ENCODE measurements at places on chromosomes 3 and 15.

DNA sequence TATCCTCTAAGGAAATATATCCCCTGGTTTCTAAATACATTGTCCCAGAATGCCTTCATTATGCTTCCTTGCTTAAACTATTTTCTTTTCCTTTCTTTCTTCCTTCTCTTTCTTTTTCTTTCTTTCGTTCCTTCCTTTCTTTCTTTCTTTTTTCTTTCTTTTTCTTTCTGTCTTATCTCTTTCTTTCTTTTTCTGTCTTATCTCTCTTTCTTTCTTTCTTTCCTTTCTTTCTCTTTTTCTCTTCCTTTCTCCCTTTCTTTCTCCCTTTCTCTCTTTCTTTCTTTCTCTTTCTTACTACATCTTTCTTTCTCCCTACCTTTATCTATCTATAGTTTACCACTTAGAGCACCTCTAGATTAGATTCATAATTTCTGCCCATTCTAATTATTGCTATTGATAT is 552.1 kb downstream of the PYDC2 start:
- DNase-seq = no peak

DNA sequence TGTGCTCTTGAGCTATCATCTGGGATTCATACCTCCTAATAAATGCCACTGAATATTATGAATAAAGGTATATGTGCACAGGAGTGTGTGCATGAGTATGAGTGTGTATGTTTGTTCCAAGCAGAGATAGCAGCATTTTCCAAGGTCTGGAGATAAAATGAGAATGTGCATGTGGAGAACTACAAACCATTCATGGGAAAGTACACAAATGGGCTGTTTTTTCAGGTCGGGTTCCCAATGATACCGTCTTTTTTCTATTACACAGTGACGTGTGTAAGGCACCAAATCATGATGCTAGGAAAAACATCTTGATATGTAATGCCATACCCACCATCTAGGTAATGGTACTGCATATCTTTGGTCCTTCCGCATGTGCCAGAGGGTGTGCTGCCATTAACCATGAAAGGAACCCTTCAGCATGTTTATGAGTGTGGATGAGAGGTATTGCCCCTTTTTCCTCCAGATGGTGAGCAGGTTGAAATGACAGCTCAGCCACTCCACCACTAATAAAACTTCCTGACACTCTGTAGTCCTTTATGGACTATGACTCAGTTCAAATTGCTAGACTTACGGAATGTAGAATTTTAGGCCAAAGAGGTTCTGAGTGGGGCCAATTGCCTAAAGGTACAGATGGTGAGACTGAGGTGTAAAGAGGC is 36.4 kb upstream of the COPB2 start:
- DNase-seq = no peak

DNA sequence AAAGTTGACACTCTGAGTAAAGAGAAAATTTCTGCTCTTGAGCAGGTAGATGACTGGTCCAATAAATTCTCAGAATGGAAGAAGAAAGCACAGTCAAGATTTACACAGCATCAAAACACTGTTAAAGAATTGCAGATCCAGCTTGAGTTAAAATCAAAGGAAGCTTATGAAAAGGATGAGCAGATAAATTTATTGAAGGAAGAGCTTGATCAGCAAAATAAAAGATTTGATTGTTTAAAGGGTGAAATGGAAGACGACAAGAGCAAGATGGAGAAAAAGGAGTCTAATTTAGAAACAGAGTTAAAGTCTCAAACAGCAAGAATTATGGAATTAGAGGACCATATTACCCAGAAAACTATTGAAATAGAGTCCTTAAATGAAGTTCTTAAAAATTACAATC is 151.8 kb upstream of the LRRFIP2 start:
- no peak for DNase-seq

GRCh38 chr3:9178697-9179096 is 70.7 kb downstream of the SRGAP3 start:
- DNase-seq = no peak

DNA sequence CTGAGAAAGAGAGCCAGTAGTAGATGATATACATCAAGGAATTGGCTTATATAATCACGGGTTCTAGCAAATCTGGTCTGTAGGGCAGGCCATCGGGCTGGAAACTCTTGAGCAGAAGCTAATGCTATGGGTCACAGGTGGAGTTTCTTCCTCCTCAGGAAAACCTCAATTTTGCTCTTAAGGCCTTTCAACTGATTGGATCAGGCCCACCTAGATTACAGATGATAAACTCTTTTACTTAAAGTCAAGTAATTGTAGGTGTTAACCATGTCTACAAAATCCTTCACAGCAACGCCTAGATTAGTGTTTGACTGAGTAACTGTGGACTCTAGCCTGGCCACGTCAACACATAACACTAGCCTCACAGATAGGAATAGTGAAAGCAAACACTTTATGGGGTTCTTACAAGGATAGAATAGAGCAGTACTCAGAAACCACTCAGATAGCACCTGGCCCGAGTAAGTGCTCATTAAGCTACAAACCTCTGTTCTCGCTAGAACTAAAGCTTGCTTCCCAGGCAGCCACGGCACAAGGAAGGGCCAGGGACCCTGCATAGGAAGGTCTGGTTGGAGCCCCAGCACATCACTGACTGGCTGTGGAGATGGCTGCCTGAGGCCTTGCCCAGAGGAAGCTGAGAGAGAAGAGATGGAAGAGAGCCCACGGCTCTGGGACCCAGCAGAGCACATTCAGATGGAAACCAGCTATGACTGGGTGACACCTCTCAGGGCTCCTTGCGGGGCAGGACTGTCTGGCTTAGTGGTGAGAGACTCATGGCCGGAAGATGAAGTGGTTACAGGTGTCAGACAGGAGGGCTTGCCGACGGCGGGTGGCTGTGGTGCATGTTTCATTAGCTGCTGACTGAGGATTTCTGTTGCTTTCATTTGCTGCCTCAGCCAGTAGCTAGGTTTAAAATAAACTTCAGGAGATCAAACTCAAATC is 202.5 kb upstream of the TLE3 start:
- DNase-seq = no peak

- DNase-seq = no peak
Measured at GRCh38 chr15:48515500-48515899, 130.0 kb downstream of the FBN1 start.

DNA sequence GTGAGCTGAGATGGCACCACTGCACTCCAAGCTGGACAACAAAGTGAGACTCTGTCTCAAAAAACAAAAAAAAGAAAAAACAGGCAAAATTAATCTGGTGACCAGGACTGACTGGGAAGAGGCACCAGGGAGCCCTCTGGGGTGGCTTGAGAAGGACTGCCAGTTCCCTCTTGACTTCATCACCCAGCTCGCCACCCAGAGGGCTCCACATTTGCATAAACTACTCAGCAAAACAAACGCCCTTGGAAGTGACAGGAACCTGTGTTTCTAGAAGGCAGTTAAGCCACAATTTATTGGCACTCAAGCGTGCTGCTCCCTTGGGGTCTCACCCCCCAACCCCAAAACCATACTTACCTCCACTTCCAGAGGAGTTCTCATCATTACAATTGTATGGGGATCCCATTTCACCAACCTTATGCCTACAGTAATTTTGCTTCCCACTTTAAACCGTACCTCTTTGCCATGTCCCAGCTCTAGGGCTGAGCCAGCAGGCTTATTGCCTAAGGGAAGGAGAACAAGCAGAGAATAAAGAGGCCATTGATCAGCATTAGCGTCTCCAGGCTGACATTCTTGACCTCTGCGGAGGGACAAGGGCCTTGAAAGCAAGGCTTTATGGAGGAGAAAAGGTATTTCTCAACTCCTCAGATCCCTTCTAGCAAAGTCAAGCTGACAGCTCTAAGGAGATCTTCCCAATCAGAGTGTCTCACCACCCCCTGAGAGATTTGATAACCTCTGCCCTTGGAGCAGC is 357.4 kb downstream of the SHQ1 start:
- DNase-seq = no peak

GRCh38 chr3:40470701-40471100 is 6.2 kb upstream of the ZNF619 start:
- no peak for DNase-seq

- DNase-seq = no peak
Measured at GRCh38 chr3:10334459-10334858, 13.5 kb upstream of the SEC13 start.

GRCh38 chr15:60326824-60327654 is 70.7 kb downstream of the ANXA2 start:
- peak; percentile 42 for DNase-seq

- no peak for DNase-seq
Measured at GRCh38 chr3:4491855-4492207, 1.3 kb upstream of the ITPR1 start.

GRCh38 chr3:80263260-80263659 is 495.5 kb upstream of the ROBO1 start:
- no peak for DNase-seq

DNA sequence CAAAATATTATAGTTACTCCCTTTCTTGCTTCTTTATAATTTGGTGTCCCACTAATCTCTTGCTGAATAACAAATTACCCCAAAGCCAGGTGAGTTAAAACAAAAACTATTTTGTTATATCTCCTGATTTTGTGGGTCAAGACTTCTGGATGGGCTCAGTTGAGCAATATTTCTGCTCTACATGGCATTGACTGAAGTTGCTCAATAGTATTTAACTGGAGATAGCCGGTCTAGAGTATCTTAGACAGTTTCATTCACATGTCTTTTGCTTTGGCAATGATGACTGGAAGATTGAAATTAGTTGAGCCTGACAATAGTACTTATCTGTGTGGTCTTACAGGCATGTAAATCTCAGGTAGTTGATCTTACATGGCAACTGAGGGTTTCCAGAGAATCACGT is 51.0 kb upstream of the TP63 start:
- no peak for DNase-seq

DNA sequence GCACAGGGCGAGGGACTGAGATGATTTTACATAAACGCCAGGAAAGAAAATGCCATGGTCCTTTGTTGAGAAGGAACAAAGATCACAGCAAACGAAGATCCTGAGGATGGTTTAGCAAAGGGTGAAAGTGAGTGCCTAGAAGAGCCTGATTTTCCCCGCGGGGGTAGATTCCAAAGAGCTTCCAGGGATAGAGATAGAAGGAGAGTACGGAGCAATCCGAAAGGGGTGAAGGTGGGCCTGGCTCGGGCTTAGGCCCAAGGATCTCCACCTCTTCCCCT is 977 bp downstream of the CDC25A start:
- DNase-seq = peak; percentile 2

DNA sequence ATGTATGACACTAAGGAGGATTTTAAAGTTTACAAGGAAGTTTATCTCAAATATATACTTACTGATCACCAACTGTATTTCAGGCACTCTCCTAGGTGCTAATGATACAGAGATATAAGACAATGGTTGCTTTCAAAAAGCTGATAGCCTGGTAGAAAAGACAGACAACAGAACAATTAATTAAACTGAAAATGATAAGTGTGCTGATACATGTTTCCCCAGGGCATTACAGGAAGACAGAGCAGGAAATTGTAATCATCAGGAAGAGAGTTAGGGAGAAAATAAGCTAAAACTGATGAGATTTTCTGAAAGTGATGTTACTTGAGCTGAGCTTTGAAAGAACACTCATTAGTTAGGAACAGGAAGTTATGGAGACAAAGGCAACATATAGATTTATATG is 229.7 kb downstream of the RSRC1 start:
- DNase-seq = no peak

- peak; percentile 13 for DNase-seq
Measured at GRCh38 chr3:38297947-38298711, 16.0 kb downstream of the SLC22A14 start.

- DNase-seq = no peak
Measured at GRCh38 chr15:60583194-60583593, 104.3 kb upstream of the ICE2 start.

GRCh38 chr15:28961391-28961790 is 75.6 kb downstream of the APBA2 start:
- DNase-seq = no peak

DNA sequence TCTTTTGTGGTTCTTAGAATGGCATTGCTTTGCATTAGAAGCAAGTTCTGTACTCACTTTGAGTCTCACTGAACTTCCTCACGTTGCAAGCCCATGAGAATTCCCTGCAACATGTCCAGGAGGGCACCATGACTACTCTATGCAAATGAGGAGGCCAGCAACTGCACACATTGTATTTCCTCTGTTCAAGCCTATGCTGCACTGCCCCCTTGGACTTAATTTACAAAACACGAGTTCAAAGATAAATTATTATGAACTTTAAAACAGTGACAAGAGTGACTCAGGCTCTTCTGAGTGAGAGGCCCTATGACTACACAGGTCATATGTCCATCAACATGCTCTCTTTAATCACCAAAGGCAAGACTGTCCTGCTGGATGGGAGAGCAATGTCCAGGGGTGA is 484.2 kb upstream of the ATP11B start:
- DNase-seq = peak; percentile 83

DNA sequence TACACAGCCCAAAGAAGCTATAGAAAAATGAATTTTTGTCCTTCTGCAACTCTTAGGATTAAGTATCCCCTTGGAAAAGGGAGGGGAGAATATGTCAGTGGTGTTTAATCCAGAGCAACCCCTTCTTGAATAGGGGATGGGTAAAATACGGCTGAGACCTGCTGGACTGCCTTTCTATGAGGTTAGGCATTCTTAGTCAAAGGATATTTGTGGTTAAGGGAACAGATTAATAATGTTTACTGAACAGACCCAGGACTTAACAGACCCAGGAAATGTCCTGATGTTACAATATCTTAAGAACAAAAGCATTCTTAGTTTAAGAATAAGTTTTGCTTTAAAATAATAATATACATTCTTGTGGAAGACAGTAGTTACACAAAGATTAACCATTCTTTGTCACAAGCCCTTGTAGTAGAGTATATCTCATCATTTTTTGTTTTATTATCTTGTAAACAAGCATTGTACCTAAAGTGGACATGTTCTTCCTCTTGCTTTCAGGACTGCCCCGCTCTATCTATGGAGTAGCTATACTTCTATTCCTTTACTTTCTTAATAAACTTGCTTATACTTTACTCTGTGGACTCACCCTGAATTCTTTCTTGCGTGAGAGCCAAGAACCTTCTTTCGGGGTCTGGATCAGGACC is 43.8 kb upstream of the B3GALNT1 start:
- DNase-seq = no peak

DNA sequence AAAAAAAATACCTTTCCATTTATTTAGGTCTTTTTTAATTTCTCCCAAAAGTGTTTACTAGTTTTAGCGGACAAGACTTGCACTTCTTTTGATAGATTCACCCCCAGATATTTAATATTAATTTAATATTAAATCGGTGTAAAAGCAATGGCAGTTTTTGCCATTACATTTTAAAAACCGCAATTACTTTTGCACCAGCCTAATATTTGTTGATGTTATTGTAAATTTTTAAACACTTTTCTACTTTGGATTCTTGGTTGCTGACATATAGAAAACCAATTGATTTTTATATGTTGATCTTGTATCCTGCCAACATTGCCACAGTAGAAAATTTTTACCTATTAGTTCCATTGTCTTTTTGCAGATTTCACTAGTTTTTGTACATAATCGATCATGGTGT is 63.9 kb upstream of the PXYLP1 start:
- no peak for DNase-seq

- peak; percentile 71 for DNase-seq
Measured at GRCh38 chr3:50523279-50523811, 19.9 kb upstream of the CACNA2D2 start.

- DNase-seq = no peak
Measured at GRCh38 chr15:74783808-74784175, 1.9 kb downstream of the CSK start.

GRCh38 chr3:39407259-39407629 is 724 bp downstream of the RPSA start:
- DNase-seq = no peak

GRCh38 chr15:41263891-41264351 is 32.9 kb downstream of the CHP1 start:
- no peak for DNase-seq

- DNase-seq = no peak
Measured at GRCh38 chr3:53009826-53010539, 35.9 kb downstream of the SFMBT1 start.

- no peak for DNase-seq
Measured at GRCh38 chr15:62209821-62210220, 44.7 kb upstream of the C2CD4B start.

Measured in Caki2 (cell line).